ENCODE measurements at places on chromosomes 1 and 21.

- H3K4me1 ChIP-seq, result no peaks in the 10 kb centered on the region
- no peaks in the 10 kb centered on the region for H3K27me3 ChIP-seq
- no peaks in the 10 kb centered on the region for H3K36me3 ChIP-seq
- DNase-seq, result no peak
- H3K4me3 ChIP-seq, result no peak overlapping the region
Observed at GRCh38 chr1:45317166-45317565, 9.5 kb upstream of the HPDL start.

DNA sequence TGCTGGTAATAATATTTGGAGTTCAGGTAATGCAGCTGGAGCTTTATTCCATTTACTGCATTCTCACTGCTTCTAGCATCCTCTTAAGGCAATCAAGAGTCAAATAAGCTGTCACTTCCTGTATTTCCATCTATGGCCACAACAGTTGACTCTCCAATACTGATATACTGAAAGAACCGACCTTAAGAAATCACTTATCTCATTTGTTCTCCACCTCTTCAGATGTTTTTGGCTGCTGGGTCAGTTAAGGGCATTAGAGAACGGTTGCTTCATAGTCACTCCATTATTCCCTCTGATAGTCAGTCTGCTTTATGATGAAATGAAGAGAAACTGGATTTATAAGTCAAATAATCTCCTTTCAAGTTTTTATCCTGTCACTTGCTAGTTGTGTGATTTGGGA is 14.2 kb upstream of the RGS4 start:
- H3K36me3 ChIP-seq, result no peaks in the 10 kb centered on the region
- no peak overlapping the region for H3K27ac ChIP-seq
- H3K4me3 ChIP-seq, result no peak overlapping the region
- no peaks in the 10 kb centered on the region for H3K27me3 ChIP-seq
- no peaks in the 10 kb centered on the region for H3K4me1 ChIP-seq

- no peak overlapping the region for H3K27ac ChIP-seq
- H3K4me1 ChIP-seq, result no peaks in the 10 kb centered on the region
- H3K4me3 ChIP-seq, result no peak overlapping the region
- H3K36me3 ChIP-seq, result no peaks in the 10 kb centered on the region
- H3K27me3 ChIP-seq, result no peaks in the 10 kb centered on the region
Observed at GRCh38 chr1:24870551-24871195, 59.4 kb downstream of the RUNX3 start.

GRCh38 chr1:157033357-157033876 is 12.1 kb downstream of the ARHGEF11 start:
- no peak overlapping the region for H3K27ac ChIP-seq
- no peak for DNase-seq
- no peaks in the 10 kb centered on the region for H3K27me3 ChIP-seq
- no peaks in the 10 kb centered on the region for H3K36me3 ChIP-seq
- H3K4me1 ChIP-seq, result peaks cover 18% of the 10 kb centered on the region

DNA sequence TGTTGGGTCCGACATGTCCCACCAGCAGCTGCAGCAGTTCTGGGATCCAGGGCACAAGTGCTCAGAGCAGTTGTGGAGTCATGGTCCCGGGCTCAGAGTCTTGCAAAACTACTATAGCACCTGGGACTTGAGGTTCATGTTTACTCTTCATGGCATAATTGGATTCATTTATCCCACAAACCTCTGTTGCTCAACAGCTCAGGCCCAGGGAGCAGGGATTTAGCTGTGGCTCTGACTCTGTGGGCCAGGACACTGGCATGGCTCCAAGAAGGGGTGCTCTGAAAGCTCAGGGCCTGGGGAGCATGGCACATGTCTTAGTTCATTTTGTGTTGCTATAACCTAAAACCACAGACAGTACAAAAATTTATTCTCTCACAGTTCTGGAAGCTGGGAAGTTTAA is 626.7 kb upstream of the ADGRL2 start:
- no peaks in the 10 kb centered on the region for H3K27me3 ChIP-seq
- H3K27ac ChIP-seq, result no peak overlapping the region
- no peak overlapping the region for H3K4me3 ChIP-seq

DNA sequence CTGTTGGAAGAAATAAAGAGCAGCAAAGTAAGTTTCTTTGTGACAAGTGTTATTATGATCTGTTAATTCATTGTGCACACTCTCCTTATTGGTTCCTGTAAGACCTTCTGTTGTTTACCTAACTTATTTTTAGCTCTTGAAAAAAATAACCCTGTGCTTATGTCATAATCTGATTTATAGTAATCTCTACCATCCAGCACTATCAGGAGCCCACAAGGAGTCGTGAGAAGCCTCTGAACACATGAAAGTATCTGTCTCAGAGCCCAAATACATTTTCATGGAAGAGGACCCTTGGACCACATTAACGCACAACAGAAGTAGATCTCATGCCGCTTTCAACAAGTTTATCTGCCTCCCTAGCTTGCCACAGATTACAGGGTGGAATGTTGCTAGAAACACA is 45.8 kb downstream of the CENPF start:
- no peaks in the 10 kb centered on the region for H3K4me1 ChIP-seq
- no peak overlapping the region for H3K4me3 ChIP-seq
- no peak for DNase-seq
- no peaks in the 10 kb centered on the region for H3K27me3 ChIP-seq
- no peaks in the 10 kb centered on the region for H3K36me3 ChIP-seq

DNA sequence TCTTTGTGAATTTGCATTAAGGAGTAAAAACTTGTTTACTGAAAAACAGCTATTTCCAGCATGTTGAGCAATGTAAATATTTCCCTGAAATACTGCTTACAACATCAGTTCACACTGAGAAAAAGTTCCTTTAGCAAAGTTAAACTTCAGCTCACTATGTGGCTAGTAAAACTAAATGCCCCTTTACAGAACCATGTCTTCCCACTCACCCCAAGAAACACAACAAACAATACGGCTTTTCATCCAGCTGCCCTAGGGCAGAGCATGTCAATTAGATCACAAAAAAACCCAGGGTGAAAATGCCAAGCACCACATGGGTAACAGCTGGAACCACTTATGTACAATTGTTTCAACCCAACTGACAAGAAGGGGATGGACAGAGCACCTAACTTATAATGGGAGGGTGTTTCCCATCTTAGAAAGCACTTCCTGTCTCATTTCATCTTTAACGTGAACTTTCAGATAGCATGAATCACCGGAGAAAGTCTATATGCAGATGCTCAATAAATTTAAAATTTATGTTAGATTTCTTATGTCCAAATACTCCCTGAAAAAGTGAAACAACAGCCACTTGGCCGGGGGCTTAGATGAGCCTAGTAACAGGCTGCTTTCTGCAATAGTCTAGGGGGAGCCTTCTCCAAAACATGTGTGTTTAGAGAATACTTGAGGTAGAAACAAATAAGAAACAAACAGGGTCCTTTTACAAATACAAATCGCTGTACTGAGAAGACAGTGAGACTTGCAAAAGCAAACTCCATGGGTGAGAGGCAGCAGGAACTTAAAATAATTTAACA is 6.6 kb downstream of the NID1 start:
- peak overlapping the region; percentile 100 for H3K27ac ChIP-seq
- peak overlapping the region; percentile 16 for H3K4me3 ChIP-seq
- peak; percentile 50 for DNase-seq
- H3K4me1 ChIP-seq, result peaks cover 69% of the 10 kb centered on the region
- H3K27me3 ChIP-seq, result no peaks in the 10 kb centered on the region
- H3K36me3 ChIP-seq, result peaks cover 22% of the 10 kb centered on the region

DNA sequence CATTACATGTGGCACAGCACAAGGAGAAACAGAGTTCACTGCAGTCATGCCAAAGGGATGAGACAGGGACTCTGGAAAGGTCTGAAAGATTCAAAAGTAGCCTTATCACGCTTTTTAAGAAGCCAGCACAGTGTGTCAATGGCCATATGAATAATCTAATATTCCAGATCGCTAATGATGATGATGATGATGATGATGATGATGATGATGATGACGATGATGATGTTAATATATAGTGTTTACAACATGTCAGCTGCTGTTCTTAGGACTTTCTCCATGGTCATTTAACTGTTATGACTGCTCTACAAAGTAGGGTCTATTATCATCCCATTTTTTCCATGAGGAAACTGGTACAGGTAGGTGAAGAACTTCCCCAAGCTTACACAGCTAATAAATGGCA is 64.4 kb downstream of the NTMT2 start:
- no peaks in the 10 kb centered on the region for H3K27me3 ChIP-seq
- H3K27ac ChIP-seq, result no peak overlapping the region
- H3K36me3 ChIP-seq, result no peaks in the 10 kb centered on the region
- H3K4me3 ChIP-seq, result no peak overlapping the region

DNA sequence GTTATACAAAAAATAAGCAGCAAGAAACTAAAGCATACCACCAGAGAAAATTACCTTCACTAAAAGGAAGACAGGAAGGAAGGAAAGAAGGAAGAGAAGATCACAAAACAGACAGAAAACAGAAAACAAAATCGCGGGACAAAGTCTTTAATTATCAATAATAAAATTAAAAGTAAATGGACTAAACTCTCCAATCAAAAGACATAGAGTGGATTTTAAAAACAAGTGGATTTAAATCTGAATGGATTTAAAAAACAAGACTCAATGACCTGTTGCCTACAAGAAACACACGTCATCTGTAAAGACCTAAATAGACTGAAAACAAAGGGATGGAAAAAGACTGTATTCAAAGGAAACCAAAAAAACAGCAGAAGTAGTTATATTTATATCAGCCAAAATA is 75.7 kb upstream of the MAGI3 start:
- no peak overlapping the region for H3K4me3 ChIP-seq
- H3K27ac ChIP-seq, result no peak overlapping the region
- no peaks in the 10 kb centered on the region for H3K27me3 ChIP-seq
- DNase-seq, result no peak
- no peaks in the 10 kb centered on the region for H3K36me3 ChIP-seq
- H3K4me1 ChIP-seq, result no peaks in the 10 kb centered on the region

DNA sequence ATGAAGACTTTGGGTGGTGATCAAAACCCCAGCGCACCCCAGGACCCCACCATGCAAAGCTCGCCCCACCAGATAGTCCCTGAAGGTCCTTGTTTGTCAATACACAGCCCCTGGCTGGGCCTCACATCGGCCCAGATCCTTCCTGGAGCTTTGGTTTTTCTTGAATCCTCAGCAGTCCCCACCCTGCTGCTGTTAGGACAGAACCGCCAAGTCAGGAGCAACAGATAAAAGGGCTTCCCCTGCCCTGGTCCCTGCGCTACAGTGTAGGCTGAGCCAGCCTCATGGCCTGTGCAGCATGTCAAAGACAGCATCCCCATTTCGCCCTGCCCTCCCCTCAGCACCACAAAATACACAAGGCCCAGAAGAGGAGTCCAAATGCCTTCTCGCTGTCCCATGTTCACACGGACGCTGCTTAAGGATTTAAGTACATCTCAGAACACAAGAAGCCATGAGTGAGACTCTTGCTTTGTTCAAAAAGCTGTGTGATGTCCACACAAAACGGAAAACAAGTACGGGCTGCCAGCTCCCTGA is 65.7 kb downstream of the PSMG1 start:
- H3K4me1 ChIP-seq, result no peaks in the 10 kb centered on the region
- H3K36me3 ChIP-seq, result no peaks in the 10 kb centered on the region
- DNase-seq, result peak; percentile 42
- no peak overlapping the region for H3K27ac ChIP-seq

DNA sequence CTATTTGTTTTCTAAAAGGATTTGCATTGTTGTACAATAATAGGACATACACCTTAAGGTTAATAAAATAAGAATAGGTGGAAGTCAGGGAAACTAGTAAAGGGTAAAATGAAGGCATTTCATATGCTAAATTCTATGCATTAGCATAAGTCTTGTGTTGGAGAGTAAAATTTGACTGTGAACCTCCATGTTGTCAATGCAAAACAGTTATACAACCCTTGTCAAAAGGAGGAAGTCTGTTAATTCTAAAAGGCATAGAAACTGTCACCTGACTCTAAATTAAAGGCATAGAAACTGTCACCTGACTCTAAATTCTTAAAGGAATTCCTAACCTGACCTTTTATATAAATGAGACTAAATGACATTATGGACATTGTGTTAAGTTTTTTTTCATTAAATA is 291.8 kb downstream of the OLFM3 start:
- no peaks in the 10 kb centered on the region for H3K4me1 ChIP-seq
- no peaks in the 10 kb centered on the region for H3K27me3 ChIP-seq
- H3K27ac ChIP-seq, result no peak overlapping the region
- H3K36me3 ChIP-seq, result no peaks in the 10 kb centered on the region
- H3K4me3 ChIP-seq, result no peak overlapping the region

GRCh38 chr1:231193710-231194340 is 32.0 kb downstream of the TRIM67 start:
- no peaks in the 10 kb centered on the region for H3K4me1 ChIP-seq
- no peaks in the 10 kb centered on the region for H3K36me3 ChIP-seq
- no peaks in the 10 kb centered on the region for H3K27me3 ChIP-seq
- no peak for DNase-seq

DNA sequence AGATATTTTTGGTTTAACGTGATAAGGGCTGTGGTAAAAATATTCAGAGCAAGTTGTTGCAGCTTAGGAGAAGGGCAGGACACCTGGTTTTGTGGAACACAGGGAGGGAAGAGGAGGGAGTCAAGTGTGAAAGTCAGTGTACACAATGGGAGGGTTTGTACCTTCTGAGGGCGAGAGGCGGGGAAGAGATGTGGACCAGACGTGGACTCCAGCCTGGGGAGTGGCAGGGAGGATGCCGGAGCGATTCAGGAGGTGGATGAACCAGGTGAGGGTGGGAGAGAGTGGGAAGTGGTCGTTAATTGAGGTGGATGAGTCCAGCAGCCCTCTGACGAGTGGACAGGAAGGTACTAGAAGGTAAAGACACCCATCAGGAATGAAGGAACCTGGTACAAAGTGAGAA is 52.2 kb upstream of the IRF2BP2 start:
- H3K27me3 ChIP-seq, result no peaks in the 10 kb centered on the region
- H3K4me3 ChIP-seq, result no peak overlapping the region
- no peaks in the 10 kb centered on the region for H3K36me3 ChIP-seq
- no peak for DNase-seq

DNA sequence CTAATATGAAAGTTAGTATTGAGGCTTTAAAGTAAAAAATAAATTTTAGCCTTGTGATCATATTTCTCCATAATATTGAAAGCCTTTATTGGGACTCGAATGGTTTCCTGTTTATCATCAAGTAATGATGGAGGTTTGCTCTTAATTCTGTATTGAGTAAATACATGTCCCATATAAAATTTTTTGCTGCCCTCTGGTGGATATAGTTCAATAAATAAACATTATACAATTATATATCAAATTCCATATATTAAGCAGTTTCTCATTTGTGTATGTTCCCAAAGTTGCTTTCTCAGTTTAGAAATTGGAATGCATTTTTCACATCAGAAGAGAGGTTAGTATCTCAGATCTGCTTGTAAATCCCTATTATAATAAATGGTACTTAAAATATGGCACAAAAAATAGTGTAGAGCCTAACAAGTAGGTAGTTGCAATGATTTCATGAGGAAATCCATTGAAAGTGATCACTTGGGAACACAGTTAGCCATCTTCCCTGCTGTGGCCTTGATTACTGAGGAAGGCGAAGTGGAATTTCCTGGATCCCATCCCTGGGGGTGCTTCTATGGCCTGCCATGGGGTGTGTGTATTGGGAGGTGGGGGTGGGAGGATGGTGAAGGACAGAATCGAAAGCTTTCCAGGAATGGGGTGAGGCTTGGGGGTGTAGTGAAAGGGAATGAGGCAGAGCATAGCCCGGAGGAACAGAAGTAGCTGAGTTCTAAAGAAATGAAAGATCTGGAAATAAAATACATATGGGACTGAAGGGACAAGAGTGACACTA is 84.1 kb upstream of the C21orf91 start:
- no peak for DNase-seq
- no peaks in the 10 kb centered on the region for H3K4me1 ChIP-seq
- no peaks in the 10 kb centered on the region for H3K36me3 ChIP-seq
- H3K27me3 ChIP-seq, result no peaks in the 10 kb centered on the region
- no peak overlapping the region for H3K27ac ChIP-seq
- H3K4me3 ChIP-seq, result no peak overlapping the region

GRCh38 chr1:214402613-214403083 is 121.7 kb downstream of the SMYD2 start:
- H3K36me3 ChIP-seq, result no peaks in the 10 kb centered on the region
- no peak for DNase-seq
- no peaks in the 10 kb centered on the region for H3K27me3 ChIP-seq
- H3K4me3 ChIP-seq, result no peak overlapping the region

All from sigmoid colon (tissue), 7 donors.